Natural killer cell treated with Interleukin-12 subunit alpha and Interleukin-12 subunit beta and Interleukin-15 and Interleukin-18, amount 100 ng/mL, for 72 hours (primary cell): ENCODE measurements at places on chromosomes 16 and 17.
A peak's percentile ranks its signal among the peaks of the same experiment; 100 is the strongest.

- DNase-seq = no peak
Observed at GRCh38 chr16:52773026-52773425, 226.1 kb upstream of the TOX3 start.

DNA sequence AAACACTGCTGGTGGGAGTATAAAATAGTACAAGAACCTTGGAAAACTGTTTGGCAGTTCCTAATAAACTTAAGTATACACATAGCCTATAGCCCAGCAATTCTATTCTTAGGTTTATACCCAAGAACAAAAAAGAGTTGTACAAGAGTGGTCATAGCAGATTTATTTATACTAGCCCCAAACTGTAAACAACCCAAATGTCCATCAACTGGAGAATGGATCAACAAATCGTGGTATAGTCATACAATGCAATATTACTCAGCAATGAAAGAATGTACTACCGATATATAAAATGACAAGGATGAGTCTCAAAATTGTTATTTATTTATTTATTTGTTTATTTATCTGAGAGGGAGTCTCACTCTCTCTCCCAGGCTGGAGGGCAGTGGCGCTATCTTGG lies 23.1 kb downstream of the GNGT2 start:
- no peak for DNase-seq

- DNase-seq = no peak
Observed at GRCh38 chr17:8713878-8714277, 30.8 kb downstream of the CCDC42 start.

DNA sequence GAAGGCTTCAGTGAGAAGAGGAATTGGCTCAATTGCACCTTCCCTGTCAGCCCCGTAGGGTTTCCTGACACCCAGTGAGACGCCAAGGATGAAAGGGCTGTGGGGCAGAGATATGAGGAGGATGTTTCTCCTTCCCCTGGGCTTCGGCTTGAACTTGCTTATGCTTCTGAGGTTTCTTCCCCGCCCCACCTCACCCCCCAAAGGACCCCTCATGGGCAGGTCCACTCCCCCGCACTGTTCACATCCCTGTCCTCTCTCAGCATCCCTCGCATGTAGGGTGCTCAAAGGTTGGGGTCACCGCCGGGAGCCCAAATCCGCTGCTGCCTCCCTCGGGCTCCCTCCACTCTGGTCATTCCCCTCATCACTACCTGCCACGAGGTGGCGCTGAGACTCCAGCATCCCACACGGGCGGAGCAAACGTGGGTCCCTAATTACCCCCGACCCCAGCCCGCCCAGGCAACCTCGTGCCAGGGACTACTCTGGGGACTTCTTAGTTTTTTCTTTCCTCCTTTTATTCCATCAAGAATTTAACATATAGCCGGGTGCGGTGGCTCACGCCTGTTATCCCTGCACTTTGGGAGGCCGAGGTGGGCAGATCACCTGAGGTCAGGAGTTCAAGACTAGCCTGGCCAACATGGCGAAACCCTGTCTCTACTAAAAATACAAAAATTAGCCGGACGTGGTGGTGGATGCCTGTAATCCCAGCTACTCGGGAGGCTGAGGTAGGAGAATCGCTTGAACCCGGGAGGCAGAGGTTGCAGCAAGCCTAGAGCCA lies 3.3 kb upstream of the TRARG1 start:
- DNase-seq = peak; percentile 74
